ENCODE measurements at places on chromosomes 3 and 15.

DNA sequence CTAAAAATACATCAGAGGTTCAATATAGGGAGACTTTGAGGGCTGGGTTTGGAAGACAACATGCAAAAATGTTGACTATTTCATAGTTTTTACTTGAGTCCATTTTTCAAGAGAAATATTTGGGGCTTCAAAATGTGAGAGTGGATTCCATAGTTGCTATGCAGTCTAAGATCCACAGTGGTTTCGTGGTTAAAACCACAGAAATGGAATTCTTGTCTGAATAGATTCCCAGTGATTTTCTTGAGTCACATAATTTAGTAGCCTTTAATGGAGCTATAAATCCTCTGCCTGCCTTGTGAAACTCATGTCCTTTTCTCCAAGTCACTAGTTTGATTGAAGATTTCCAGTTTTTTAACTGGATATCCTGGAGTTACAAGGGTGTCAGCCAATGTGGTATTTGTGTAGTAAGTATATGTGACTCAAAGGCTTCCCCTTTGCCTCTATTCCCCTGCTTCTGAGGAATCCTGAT, 94.7 kb upstream of the RBMS3 start:
- DNase-seq, result no peak

- DNase-seq, result no peak
Measured at GRCh38 chr15:80550219-80550907, 144.7 kb upstream of the ABHD17C start.

DNA sequence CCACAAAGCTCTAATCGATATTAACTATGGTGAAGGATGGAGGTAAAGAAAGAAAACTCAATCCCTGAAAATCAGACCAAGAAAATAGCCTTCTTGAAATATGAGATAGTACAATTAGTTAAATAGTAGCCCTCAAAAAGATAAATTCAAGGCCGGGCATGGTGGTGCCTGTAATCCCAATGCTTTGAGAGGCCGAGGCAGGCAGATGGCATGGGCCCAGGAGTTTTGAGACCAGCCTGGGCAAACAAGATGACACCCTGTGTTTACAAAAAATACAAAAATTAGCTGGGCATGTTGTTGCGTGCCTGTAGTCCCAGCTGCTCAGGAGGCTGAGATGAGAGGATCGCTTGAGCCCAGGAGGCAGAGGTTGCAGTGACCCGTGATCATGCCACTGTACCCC, 31.6 kb upstream of the CEP152 start:
- no peak for DNase-seq

GRCh38 chr15:79160211-79160610, 69.6 kb upstream of the RASGRF1 start:
- DNase-seq, result no peak

DNA sequence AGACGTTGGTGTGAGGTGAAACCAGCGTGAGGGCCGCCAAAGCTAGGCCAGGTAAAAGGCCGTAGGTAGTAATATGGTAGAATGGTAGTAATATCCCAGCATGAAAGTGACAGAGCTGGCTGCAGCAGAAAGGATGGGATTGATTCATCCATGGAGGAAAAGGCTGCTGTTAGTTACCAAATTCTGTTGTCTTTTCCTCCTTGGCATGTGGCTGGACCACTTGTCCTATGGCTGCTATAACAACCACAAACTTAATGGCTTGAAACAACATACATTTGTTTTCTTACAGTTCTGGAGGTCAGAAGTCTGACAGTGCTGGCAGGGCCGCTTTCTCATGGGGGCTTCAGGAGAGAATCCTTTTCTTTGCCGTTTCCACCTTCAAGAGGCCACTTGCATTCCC, 47.8 kb upstream of the CHST2 start:
- no peak for DNase-seq

GRCh38 chr3:185764163-185764979, 60.5 kb downstream of the IGF2BP2 start:
- no peak for DNase-seq

- DNase-seq, result no peak
Measured at GRCh38 chr3:184377374-184377773, 633 bp downstream of the THPO start.

- DNase-seq, result no peak
Measured at GRCh38 chr15:89305395-89305794, 29.2 kb downstream of the POLG start.

GRCh38 chr3:153852355-153852754, 268.8 kb upstream of the ARHGEF26 start:
- no peak for DNase-seq

- DNase-seq, result no peak
Measured at GRCh38 chr3:104080088-104080626, 1286.6 kb upstream of the ALCAM start.

GRCh38 chr15:27328186-27328585, 357.2 kb downstream of the GABRG3 start:
- no peak for DNase-seq

GRCh38 chr15:62109982-62110851, 43.4 kb downstream of the C2CD4A start:
- DNase-seq, result no peak

- DNase-seq, result no peak
Measured at GRCh38 chr15:48096355-48096786, 24.4 kb upstream of the SLC24A5 start.

GRCh38 chr3:148975696-148976095, 15.6 kb upstream of the GYG1 start:
- no peak for DNase-seq

DNA sequence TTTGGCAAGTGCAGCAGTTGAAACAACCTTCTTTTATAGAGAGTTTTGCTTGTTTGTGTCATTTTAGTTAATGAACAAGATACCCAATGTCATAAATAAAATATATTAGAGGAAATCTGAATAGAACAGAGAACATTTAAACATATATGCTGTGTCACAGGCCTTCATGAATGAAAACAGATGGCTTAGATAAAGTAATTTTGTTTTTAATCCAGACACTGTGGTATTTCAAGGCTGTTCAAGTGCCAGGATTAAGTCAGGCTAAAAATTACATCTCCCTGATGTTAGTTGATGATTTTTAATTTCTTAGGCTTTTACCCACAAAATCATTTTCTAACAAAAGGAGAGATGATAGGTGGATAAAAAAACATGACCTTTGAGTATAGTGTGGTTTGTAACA, 4.9 kb upstream of the ACKR4 start:
- DNase-seq, result no peak

All from stimulated activated CD8-positive, alpha-beta memory T cell treated with anti-CD3 and anti-CD28 coated beads, Interleukin-15, amount 100 ng/mL, for 1 hour (primary cell).